ENCODE measurements at places on chromosomes 1 and 21.

GRCh38 chr1:192691041-192691440, 55.1 kb downstream of the RGS13 start:
- no peak for DNase-seq

DNA sequence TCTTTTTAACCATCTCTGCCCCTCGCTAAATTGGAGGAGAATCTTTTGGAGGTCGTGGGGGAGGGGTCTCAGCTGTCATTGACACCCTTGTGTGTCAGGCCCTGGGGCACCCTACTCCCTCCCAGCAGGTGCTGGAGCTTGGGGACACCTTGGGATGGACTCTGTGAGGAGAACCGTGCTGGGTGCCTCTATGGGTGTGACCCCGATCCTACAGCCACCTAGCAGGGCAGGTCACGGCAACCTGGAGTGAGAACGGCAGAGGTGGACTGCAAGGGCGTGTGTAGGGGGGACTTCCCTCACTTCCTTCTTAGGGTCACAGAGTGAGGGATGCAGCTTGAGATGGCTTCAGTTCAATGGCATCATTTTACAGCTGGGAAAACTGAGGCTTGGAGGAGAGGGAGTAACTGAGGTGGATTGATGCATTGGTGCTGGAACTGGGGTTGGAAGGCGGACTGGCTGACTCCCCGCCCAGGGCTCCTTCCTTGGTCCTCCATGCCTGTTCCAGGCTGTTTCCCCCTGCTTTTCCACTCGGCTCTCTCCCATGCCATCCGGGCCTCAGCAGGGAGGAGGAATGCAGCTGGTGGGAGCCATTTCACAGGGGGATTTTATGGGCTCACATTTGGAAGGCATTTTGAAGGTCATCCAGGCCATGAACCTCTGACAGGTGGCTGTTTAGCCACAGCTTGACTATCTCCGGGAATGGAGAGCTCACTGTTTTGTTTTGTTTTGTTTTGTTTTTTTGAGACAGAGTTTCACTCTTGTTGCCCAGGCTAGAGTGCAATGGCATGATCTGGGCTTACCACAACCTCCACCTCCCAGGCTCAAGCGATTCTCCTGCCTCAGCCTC, 18.8 kb upstream of the ARHGEF10L start:
- DNase-seq, result no peak

- no peak for DNase-seq
These were observed 838.2 kb upstream of the RGS18 start for GRCh38 chr1:191320062-191320461.

GRCh38 chr1:175466556-175466955, 274.0 kb upstream of the KIAA0040 start:
- DNase-seq, result no peak

- no peak for DNase-seq
These were observed 149.2 kb downstream of the OMA1 start for GRCh38 chr1:58397187-58397820.

Measured in right lobe of liver (tissue), 6 donors.